ENCODE measurements at places on chromosomes 2 and 18.

DNA sequence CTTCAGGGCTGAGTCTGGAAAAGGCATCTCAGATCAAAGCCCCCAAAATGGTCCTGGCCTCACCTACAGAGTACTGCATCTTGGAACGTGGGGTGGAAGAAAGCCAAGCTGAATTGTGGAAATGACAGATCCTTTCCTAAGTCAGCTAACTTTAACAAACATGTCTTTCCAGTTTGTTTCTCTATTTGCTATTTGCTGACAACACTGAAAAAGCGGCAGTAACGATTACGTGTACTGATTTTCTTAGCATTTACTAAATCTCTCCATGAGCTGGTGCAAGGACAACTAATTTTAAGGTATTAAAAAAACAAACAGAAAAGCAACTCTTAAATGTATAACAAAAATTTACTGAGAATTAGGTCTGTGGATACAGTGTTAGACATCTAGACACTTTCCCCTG, 1.1 kb downstream of the HIBCH start:
- DNase-seq = no peak

- DNase-seq = no peak
Observed at GRCh38 chr2:127563458-127564428, 28.3 kb downstream of the MYO7B start.

GRCh38 chr2:64923385-64923710, 65.9 kb upstream of the SLC1A4 start:
- no peak for DNase-seq

- DNase-seq = no peak
Observed at GRCh38 chr2:11028407-11028916, 116.7 kb downstream of the KCNF1 start.

GRCh38 chr18:63376538-63376937, 9.5 kb upstream of the KDSR start:
- DNase-seq = no peak

DNA sequence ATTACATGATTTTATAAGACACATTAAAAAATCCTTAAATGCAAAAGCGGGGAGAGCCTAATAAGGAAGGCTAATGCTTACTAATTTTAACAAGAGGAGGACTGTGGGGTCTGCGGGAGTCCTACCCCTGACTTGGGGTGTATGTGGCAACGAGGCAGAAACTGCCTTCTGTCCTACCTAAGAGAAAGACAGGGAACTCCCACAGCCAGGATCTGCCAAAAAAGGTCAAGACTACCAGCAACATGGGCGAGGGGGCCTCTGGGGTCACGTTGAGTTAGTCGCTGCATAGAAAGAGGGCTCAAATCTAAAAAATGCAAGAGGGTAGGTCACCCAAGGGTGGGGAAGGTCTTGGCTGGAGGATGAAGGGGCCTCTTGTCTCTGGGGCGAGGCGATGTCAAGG, 529 bp upstream of the AMER3 start:
- DNase-seq = no peak

- DNase-seq = no peak
Observed at GRCh38 chr2:71831193-71831577, 316.5 kb downstream of the CYP26B1 start.

DNA sequence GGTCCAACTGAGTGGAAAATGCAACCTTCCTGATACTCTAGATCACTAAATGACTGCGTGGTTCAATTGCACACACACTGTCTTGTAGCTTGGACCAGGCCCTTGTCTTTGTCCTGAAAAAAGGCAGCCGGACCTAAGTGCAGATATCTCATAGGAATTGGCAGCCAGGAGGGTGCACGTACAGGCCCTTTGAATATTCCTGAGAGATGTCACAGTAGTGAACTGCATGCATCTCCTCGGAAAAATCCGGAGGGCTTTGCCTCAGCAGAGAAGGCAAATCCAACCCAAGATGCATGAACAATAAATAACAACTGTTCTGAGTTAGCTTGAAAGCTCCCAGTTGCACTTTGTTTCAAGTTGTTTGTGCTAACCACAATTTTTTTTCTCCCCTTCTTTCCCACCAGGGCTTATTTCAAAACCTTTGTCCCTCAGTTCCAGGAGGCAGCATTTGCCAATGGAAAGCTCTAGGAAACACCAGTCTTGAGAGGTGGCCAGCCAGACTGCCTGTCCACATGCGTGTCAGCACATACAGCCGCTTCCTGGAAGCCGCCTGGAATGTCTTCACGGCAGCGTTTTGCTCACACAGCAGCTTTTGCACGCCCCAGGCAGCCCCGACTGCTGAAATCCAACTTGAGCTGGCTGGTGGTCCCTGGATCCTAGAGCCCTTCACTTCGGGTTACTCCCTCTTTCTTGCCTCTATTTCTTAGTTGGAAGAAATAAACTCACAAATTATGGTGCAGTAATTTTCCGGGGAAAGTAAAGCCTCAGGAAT, 54.4 kb upstream of the FOSL2 start:
- no peak for DNase-seq

GRCh38 chr2:159714247-159714930, 2.1 kb downstream of the MARCHF7 start:
- DNase-seq = no peak

- DNase-seq = peak; percentile 11
Observed at GRCh38 chr2:169877398-169877797, 50.1 kb downstream of the UBR3 start.

DNA sequence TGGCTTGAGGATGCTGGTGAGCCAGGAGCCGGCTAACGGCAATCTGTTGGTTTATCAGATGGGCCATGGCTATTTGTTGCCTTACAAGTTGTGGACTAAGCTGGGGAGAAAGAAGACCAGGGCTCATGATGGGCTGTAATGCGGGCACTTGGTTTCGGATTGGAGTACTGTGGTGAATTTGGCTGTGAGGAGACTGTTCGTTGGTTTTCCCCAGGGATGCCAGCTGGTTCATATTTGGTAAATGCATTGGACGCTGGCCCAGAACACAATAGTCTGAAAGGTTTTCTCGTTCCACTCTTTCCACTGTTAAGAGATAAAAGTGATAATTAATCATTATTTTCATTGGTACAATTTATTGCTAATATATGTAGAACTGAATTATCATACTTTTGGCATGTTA, 108.9 kb downstream of the SATB2 start:
- no peak for DNase-seq

GRCh38 chr2:241545106-241545505, 13.4 kb upstream of the BOK start:
- no peak for DNase-seq

DNA sequence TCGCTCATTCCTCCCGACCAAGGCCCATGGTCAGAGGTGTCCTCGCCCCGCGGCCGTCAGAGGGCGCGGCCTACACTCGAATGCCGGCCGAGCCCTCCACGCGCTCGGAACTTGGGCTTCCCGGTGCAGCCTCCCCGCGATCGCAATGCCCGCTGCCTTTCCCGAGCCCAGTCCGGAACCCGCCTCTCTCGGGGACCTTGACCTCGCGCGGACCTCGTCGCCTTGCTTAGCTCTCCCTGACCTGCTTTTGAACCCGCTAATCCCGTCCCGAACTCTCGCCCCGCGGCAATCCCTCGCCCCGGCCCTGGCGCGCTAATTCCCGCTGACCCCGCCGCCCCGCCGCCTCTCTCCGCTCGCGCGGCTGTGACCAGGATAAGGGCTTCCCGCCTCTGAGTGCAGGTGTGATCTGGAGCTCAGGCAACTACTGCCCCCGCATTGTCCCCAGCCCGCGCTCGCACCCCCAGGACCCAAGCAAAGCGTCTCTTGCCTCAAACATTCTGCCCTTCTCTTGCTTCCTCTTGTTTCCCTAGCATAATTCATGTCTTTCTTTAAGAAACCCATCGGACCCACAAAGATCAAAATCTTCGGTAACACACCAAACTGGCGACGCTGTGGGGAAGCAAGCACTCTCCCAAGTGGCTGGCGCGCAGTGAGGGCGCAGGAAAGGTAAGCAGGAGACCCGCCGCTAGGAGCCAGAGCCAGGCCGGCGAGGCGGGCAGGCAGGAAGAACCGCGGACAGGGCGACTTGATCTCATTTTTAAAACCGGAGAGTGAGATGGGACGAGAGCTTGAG, 46.6 kb upstream of the ATP6V1B1 start:
- no peak for DNase-seq

- DNase-seq = no peak
Observed at GRCh38 chr2:14324308-14324707, 308.2 kb upstream of the LRATD1 start.

DNA sequence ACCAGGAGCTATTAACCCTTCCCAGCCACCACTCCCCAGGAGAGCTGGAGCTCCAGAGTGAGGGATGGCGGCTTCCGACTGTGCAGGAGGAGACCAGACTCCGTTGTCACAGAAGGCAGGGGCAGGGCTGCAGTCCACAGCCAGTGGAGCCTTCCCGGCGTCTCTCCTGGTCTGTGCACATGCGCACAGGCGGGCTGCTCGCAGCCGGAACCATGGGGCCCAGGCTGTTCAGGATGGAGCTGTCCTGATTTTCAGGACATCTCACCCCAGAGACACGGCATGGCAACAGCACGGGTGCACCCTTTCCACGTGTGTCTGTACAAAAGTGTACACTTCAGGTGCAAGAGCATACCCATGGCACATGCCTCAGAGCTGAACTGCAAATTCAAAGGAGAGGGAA, 28.9 kb downstream of the EIPR1 start:
- no peak for DNase-seq

GRCh38 chr2:141058556-141058955, 1072.3 kb downstream of the LRP1B start:
- DNase-seq = no peak

DNA sequence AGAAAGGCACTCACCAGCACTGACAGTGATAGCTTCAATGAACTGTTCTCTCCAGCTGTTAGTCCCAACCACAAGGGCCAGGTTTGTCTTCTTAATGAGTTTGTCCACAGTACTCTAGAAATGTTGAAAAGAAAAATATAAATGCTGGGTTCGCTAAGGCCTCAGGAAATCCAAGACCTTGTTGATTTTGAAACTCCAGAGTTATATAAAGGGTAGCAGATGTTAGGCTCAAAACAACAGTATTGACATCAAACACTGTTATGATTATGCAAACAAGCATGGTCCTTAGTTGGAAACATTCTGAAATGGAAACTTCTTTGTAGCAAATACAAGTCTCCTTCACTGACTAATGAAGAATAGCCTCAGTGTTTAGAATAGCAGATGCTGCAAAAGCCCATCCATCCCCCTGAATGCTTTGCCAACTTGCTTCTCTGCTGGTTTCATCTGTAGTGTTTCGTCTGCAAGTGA, 291.1 kb downstream of the SLC8A1 start:
- DNase-seq = no peak

- DNase-seq = no peak
Observed at GRCh38 chr2:121182520-121182919, 102.5 kb downstream of the TFCP2L1 start.

DNA sequence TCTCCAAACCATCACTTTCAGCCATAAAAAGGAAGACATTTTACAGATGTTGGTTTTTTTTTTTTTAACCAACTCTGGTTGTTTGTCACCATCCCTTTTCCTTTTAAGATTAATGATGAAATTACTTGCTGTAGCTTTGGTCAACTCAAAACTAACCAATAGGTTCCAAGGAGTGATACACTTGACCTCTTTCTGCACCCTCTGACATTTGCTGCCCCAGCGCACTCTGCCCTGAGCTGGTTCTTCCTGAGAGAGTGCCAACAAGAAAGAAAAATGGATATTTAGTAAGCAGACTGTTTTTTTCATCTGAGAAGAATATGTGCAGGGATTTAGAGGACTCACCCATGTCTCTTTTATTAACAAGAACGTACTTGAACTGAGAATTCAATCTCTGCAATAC, 520.0 kb downstream of the TXNL1 start:
- DNase-seq = no peak

- DNase-seq = no peak
Observed at GRCh38 chr2:239444626-239445577, 44.1 kb upstream of the HDAC4 start.

- no peak for DNase-seq
Observed at GRCh38 chr2:69483696-69484095, 46.5 kb upstream of the NFU1 start.

- no peak for DNase-seq
Observed at GRCh38 chr2:65281627-65282351, 54.2 kb downstream of the ACTR2 start.

DNA sequence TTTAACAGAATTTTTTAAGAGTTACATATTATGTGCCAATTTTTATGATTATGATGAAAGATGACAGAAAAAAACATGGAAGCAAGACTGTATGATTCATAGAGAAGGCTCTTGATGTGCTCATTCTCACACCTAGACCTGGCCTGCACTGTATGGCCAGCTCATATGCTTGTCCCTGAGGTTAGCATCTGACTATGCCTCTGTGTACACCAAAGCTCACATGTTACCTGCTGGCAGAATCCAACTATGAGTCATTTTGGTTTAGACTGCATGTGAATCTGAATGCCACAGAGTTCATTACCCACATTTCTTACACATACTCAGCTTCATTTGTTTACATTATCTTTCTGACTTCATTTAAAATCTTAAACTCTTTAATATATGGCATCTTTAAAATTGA, 139.0 kb downstream of the DSC3 start:
- no peak for DNase-seq

- peak; percentile 8 for DNase-seq
Observed at GRCh38 chr2:130836501-130837174, at the start of gene ARHGEF4. Gene ARHGEF4 (plus strand): TSS chr2:130836914. CDS start chr2:130836954, 40 bp downstream.
